Stimulated activated CD8-positive, alpha-beta memory T cell treated with anti-CD3 and anti-CD28 coated beads, Interleukin-4, amount 100 ng/mL, for 1 hour (primary cell): ENCODE measurements at places on chromosomes 6 and 20.

DNA sequence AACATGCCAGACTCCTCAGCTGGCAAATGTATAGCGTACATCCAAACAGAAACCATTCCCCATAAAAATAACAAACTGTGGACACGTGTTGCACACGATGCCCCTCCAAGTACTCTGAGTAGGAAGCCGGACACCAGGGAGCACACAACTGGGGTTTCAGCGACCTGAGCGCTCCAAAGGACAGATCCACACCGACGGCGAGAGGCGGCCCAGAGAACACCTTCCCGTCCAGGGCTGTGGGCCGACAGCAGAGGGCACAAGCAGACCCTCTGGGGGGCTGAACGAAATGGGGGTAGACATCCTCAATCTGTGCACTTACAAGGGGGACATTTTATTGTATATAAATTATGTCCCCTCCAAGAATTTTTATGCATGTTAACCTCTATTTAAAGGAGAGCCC lies 24.7 kb downstream of the TAF4 start:
- DNase-seq = no peak

DNA sequence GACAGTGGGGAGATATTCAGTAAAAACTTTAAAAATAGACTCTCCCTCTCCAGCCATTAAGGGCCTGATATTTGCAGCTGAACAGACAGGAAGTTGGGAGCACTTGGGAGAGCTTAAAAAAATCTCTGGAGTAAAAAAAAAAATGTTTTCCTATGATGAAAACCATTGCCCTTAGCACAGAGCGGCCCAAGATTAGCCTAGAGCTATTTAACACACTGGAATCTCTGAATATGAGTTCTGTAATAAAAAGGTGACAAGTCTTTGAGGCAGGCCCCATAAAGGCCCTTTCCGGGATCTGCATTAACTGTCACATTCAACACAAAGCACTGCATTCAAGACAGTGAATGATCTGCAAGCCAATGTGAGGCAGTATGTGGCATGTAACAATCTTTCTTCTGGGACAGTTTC lies 393.7 kb downstream of the ZFAND3 start:
- DNase-seq = no peak

DNA sequence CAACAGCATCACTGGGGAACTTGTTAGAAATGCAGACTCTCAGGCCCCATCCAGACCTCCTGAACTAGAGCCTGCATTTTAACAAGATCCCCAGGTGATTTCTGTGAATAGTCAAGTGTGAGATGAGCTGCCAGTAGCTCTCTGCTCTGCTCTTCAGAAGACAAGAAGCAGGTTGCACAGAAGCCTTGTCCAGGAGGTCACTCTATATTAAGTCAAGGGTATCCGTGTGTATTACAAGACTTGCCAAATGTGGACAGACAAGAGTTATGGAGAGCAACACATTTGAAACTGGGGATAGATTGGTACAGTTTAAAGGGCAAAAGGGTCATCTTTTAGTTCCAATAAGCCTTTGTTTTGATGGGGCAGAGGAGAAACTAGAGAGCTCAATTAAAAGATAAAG lies 23.2 kb upstream of the RIN2 start:
- DNase-seq = no peak

- no peak for DNase-seq
Observed at GRCh38 chr6:11535801-11536230, 1.7 kb upstream of the TMEM170B start.

DNA sequence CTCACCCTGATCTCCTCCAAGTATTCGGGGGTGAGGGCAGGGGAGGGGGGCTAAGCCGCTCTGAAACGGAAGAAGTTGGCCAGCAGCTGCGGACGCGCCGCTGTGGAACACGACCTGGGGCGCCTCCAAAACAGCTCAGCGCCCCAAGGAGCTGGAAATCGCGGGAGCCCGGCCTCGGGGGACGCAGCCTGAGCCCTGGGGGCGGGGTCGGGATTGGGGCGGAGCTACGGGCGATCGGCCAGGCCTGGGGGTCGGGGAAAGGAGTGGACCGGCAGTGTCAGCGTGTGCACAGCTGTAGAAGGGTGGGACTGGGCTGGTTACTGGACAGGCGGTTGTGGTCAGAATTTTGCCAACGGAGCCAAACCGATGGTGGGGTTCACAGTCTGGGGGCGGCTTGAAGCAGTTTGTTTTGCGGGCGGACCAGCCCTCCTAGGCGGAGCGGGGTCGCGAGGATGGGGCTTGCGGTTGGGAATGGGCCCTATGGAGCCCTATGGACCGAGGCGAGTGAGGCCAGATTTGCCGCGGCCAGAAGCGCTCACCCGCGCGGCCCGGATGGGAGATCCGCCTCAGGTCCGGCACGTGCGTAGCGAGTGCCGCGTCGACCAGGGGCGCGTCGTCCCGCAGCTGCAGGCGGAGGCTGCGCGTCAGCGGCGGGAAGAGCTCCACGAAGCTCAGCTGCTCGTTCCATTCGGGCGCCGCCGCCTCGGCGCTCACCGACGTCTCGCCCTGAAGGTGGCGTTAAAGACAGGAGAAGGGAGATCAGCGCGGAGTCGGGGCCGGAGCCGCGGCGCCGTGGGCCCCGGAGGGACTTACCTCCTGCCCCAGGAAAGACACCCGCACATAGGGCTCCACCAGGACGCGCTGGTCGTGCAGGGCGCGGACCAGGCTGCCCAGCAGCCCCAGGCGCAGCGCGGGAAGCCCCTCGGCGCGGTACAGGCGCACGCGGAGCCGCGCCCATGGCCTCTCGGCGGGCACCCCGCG lies 14.3 kb upstream of the SPAG4 start:
- DNase-seq = peak; percentile 36
